Caki2 (cell line): ENCODE measurements at places on chromosomes 5 and 9. TPM values are rescaled to one million over a fixed set of nuclear protein-coding genes. Genes with fewer than 3 reads are reported as not detected.
A peak's percentile ranks its signal among the peaks of the same experiment; 100 is the strongest.

The TRIM7 gene
- total RNA-seq, result 56.2 and 62.2 TPM in 2 replicates

The ORM2 gene
- not detected in 2 replicates for total RNA-seq

The ARRDC3 gene
- total RNA-seq, result 40.5 and 45.9 TPM in 2 replicates

The C9 gene
- total RNA-seq, result not detected in 2 replicates

The GARIN3 gene
- not detected in 2 replicates for total RNA-seq

The ZDHHC11B gene
- total RNA-seq, result not detected in 2 replicates

The TMOD1 gene
- total RNA-seq, result 19.4 and 25.7 TPM in 2 replicates

The ARAP3 gene
- 10.6 and 11.8 TPM in 2 replicates for total RNA-seq

DNA sequence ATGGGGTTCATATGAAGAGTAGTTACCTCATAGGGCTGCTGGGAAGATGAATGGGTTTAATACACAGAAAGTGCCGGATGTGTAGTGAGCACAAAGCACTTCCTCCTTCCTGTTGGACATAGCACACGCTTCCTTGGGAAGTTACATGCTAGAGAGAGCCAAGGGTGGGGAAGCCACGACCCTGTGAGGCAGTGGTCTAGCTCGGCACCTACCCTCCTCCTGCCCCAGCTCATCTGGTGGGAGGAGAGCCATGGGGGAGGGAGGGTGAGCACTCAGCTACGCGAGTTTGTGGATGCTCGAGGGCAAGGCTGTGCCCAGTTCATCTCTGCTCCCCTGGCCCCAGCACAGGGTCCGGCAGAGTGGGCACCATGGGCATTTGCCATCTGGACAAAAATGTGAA is 43.6 kb upstream of the NEK6 start:
- no peak for DNase-seq

DNA sequence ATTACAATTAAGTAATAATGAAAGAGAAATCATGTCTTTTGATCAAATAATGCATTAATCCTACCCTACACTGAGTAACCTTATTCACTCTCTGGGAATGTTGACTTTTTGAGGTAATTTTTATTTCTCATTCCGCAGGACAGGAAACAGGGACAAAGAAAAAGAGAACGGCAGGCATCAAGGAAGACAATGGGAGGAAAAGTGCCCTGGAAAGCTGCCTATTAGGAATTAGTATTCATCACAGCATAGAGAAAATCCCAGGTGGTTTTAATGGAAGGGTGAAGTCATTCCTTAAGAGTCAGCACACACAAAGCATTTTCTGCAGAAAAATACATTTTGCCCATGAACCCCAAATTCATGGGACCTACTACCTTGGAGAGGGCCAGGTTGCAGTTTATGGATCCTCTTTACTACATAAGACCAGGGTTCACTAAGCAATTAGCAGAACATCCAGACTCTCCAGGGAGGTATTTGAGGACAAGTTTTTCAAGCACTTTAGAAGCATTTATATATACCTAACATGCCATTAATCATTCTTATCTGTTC is 9.4 kb downstream of the FSTL4 start:
- DNase-seq, result no peak

DNA sequence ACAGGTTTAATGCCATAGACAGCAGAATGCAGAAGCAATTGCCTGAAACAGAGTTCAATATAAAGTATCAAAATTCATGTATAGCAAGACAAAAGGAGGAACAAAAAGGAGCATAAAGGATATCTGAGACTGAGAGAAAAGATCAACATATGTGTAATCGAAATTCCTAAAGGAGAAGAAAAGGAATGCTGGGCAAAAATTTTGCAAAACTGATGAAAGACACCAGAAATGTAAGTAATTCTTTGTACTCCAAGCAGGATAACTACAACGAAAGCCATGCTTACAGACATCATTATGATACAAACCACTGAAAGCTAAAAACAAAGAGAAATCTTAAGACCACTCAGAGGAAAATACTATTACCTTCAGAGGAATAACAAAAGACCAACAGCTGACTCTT is 72.8 kb upstream of the MTAP start:
- no peak for DNase-seq

GRCh38 chr5:1781726-1782384 is 17.8 kb downstream of the MRPL36 start:
- no peak for DNase-seq

DNA sequence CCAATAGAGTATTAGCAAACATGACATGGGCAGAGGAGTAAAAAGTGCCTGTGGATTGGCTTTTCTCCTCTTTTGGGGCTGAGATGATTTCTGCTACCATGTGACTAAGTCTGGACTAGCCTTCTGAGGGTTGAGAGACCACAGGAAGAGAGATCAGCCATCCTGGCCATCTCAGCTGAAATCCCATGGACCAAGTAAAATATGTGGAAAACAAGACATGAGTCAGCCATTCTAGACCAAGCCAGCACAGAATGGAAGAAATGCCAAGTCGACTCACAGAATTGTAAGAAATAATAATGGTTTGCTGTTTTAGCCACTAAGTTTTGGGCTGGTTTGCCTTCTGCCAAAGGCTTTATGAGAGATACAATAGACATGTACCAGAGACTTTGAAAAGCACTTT is 377.8 kb downstream of the CHSY3 start:
- DNase-seq, result no peak

GRCh38 chr5:167305591-167306213 is 985.7 kb upstream of the WWC1 start:
- DNase-seq, result no peak

- no peak for DNase-seq
Measured at GRCh38 chr5:132480893-132481595, 9.5 kb downstream of the IRF1 start.

GRCh38 chr9:16729651-16730050 is 140.8 kb downstream of the BNC2 start:
- no peak for DNase-seq

DNA sequence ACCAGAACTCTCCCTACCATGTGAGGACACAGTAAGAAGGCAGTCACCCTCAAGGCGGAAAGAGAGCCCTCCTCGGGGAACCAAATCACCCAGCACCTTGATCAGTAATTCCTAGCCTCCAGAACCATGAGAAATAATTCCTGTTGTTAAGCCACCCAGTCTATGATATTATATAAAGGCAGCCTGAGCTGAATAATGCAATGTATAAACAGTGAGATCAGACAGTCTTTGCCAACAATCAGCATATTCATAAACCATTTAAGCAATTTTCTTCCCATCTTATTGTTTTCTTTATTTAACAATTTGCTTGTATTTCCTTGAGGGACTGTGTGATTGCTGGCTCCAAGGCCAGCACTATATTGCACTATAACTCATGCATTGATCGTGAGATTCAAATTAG is 144.4 kb upstream of the DAPK1 start:
- no peak for DNase-seq

DNA sequence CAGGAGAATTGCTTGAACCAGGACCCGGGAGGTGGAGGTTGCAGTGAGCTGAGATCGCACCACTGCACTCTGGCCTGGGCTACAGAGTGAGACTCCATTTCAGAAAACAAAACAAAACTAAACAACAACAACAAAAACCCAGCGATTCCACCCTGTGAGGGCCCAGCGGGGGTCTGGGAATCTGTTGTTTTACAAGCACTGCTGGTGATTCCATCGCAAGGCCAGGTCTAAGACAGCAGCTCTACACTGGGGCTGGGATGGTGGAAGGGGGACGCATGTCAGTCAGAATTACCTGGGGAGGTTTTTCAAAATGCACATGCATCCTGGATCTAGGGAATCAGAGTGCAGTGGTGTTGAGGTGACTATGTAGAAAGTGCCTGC is 90.9 kb downstream of the ANKRD55 start:
- no peak for DNase-seq

GRCh38 chr5:18736051-18736398 is 1101.8 kb downstream of the TAF11L14 start:
- no peak for DNase-seq

DNA sequence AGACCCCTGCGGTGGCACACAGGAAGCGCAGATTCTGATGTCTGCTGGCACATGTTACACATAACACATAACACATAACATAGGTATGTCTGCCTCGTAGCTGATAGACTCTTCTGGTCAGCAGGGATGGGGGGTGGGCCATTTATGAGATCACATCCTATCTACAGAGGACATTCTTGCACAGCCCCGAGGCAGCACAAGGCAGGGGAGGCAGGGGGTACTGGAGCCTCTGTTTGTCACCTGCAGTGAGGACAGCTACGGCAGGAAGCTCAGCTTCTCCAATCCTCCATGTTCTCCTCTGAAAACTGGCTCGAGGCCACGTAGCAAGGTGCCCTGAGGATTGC is 16.7 kb upstream of the MED10 start:
- DNase-seq, result no peak

GRCh38 chr9:93900971-93901861 is 53.9 kb downstream of the BARX1 start:
- no peak for DNase-seq

DNA sequence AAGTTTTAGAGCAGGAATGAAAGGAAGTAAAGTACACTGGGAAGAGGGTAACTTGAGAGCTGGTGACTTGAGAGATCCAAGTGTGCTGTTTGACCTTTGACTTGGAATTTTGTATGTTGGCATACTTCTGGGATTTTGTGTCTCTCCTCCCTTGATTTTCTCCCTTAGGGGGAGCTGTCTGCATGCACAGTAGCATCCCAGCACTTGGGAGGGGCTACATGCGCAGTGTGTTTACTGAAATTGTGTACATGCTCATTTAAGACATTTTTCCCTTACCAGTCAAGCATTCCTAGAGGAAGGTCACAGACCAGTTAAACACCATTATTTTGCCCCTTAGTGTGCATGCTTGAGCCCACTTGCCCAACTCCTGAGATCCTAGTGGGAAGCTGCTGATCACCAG is 120.1 kb downstream of the ZNF622 start:
- DNase-seq, result no peak

GRCh38 chr9:129769669-129770068 is 16.8 kb upstream of the PTGES start:
- no peak for DNase-seq

- no peak for DNase-seq
Measured at GRCh38 chr9:94622087-94622800, 17.1 kb downstream of the FBP1 start.

DNA sequence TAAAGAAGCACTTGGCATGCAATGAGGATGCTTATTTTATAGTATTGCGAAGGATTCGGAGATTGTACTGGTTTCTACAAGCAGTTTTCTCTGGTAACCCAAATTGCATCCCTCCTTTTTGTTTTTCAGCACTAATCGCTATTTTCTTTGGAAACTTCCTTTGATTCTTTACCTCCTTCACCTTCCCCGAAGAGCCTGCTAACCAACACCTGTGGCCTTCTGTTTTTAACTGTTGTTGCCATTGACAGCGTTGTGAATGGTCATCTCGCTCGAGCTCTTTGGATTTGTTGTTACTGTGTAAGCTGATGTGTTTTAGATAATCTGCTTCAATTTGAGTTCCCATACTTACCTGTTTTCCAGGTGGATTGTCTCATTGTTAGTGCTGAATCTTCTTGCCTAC is 1.1 kb downstream of the CNOT6 start:
- DNase-seq, result no peak

GRCh38 chr9:34321451-34321850 is 7.6 kb downstream of the KIF24 start:
- DNase-seq, result no peak

GRCh38 chr5:96455789-96456188 is 22.7 kb upstream of the PCSK1 start:
- no peak for DNase-seq

- peak; percentile 58 for DNase-seq
Measured at GRCh38 chr5:27437594-27438200, 399.3 kb upstream of the CDH9 start.
